ENCODE measurements at places on chromosomes 7 and 10.

- DNase-seq, result no peak
Observed at GRCh38 chr10:73744664-73744975, 448 bp downstream of the SEC24C start.

GRCh38 chr7:20562461-20562860 lies 53.0 kb upstream of the ABCB5 start:
- DNase-seq, result no peak

DNA sequence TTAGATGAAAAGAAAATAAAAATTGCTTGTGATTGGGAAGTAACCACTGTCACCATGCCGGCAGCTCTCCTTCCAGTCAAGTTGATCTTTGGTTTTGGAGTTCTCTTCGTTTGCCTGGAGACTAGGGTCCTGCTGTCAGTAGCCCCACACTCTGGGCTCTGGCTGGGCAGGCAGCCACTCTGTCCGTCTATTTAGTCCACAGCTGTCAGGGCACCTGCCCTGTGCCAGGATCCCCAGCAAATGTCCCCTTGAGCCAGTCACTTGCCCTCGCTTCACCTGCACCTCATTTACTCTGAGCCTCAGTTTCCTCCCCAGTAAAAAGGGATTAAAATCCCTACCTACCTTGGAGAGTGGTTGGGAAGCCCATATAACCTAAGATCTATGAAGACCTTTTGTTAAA lies 55.5 kb downstream of the PAX2 start:
- no peak for DNase-seq

GRCh38 chr10:102720337-102720736 lies 5.9 kb downstream of the SFXN2 start:
- DNase-seq, result no peak

DNA sequence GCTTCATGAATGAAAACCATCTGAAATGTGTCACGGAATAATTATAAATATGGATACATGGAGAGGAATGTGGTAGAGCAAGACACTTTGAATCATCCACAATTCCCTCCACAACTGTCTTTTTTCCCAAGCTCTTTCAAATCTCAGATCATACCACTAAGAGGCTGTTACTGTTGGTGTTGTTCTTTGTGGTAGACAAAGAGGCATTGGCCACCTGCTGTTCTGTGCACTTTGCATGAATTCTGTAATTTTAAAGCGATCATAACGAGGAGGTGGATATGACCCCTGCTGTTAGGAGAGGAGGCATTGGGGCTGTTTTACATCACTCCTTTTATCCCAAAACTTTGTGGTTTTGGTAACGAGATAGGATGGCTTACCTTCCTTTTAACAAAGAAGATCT lies 141.2 kb upstream of the KLF6 start:
- no peak for DNase-seq

DNA sequence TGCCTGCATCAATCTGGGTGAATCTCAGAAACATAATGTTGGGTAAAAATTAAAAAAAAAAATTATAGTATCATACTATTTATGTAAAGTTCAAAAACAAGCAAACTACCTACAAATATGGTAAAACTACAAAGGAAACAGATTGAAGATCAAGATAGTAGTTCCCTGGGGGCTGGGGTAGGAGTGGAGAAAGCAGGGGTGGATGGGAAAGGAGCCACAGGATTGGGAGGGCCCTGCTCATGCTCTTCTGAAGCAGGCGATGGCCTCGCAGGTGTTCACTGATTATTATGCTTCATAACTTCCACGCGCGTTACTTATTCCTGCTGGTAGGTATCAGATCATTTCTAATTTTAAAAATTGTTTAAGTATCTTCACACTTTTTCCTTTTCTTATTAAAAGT lies 96.0 kb upstream of the GATA3 start:
- DNase-seq, result no peak

- DNase-seq, result no peak
Observed at GRCh38 chr7:127870231-127870907, 160.9 kb downstream of the LRRC4 start.

DNA sequence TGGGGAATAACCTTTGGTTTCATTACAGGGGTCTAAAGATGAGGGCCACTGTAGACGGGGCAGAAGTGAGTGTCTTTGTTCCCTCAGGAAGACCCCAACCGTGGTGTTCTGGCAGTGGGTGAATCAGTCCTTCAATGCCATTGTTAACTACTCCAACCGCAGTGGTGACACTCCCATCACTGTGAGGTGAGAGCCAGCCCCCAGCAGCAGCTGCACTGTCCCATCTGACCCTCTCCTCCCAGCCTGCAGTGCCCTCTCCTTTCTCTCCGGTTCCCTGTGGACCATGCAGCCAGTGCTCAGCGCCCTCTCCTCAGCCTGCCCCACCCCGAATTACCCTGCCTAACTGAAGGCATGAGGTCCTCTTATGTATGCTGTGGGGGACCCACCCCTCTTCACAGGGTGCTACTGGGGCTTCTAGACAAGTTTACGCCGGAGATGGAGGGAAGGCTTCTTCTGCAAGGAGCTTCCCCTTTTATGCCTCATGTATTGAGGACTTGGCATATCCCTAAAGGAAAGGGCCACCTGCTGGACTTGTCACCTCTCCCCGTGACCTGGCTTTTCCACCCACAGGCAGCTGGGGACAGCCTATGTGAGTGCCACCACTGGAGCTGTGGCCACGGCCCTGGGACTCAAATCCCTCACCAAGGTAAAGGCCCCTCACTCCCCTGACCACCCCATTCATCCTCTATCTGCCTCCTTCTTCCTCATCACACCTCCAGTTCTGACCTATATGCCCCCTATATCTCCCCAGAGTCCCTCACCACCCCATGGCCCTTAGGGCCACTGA lies 5.1 kb downstream of the SFXN3 start:
- no peak for DNase-seq

GRCh38 chr7:82039621-82040020 lies 269.8 kb upstream of the HGF start:
- DNase-seq, result no peak

GRCh38 chr7:146208492-146208891 lies 91.9 kb downstream of the CNTNAP2 start:
- DNase-seq, result no peak

DNA sequence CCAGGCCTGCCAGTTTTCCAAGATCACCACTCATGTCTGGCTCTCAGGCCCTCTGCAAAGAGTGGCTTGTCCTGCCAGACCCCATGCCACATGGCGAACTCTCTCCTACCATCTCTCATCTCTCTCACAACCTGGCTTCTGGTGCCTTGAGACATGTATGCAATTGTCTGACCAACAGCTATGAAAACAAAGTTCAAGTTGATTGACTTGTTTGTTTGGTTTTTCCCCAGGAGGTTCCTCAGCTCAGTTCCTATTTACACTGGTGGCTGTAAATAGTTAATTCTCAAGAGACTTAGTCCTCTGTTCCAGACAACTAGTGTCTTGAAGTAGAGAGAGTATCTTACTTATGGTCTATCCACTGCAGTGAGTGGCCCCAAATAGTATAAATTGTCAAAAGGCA lies 131.8 kb downstream of the SNX10 start:
- no peak for DNase-seq

DNA sequence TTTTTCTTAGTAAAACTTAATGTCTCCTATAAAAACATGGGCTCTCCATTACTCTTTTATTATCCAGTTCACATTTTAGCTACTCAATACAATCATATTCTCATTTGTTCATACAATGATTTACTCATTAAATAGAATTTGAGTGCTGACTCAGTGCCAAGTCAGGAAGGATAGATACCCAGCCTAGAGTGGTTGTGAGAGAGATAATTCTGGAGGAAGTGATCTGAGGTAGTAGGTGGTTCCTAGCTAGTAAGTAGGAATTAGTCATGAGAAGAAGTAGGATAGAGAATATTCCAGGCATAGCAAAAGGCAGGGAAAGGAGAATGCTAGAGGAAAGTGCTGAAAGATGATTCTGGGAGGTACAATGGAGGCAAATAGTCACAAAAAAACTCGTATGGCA lies 133.5 kb upstream of the MBL2 start:
- DNase-seq, result no peak

- DNase-seq, result no peak
Observed at GRCh38 chr10:95758351-95759025, 2.5 kb downstream of the ENTPD1 start.

GRCh38 chr10:73999703-74000102 lies 1.8 kb downstream of the VCL start:
- DNase-seq, result no peak

DNA sequence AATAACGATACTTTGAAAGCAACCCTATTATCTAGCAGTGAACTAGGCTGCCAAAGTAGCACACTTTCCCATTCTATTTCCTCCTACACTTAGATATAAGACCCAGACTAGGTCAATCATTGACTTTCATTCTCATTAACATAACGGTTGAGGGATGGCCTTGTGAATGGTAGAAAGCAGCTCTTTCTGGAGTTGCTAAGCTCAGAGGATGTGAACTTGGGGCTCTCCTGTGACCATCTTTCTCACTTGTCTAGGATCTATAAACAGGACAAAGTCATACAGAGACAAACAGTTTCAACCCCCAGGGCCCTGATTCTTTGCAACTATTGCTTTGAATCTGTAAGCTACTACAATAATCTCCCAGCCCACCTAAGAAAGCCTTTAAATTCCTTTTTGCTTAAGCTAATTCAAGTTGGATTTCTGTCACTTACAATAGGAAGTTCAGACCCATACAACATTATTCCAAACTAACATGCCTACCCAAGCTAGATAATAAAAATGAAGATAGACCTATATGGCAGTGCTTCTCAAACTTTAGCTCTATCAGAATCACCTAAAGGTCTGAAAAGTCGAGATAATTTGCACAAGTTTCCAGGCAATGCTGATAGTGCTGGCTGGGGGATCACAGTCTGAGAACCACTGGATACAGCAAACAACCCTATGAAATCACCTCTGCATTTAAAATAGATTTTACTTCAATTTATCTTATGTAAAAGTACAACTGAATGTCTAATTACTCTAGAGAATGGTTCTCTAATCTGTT lies 16.7 kb downstream of the P4HA1 start:
- no peak for DNase-seq

DNA sequence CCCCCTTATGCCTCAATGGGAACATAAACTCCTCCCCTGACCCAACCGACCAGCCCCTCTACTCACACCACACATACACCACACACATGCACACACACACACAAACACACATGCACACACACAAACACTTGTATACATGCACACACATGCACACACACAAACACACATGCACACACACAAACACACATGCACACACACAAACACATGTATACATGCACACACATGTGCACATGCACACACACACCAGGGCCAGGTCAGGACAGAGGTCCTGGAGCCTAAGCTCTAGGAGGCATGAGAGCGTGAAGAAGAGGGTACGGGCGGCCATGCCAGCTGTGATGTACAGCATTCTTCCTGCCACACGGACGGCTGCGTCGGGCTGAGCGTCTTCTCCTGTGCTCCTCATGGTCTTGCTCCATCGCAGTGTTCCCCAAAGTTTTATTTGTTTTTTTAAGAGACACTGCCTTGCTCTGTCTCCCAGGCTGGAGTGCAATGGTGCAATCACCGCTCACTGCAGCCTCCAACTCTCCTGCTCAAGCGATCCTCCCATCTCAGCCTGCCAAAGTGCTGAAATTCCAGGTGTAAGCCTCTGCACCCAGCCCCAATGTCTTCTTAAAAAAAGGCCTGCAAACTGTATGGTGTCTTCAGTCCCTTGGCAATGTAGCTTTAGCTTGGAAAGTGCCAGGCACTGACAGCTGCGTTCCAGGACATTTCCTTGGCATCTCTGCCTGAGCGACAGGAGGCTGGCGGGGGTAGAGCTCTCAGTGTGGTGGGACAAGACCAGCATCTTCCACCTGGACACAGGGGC lies 38.8 kb upstream of the INPP5A start:
- DNase-seq, result peak; percentile 17

- peak; percentile 50 for DNase-seq
Observed at GRCh38 chr7:157521061-157521731, 184.4 kb downstream of the DNAJB6 start.

DNA sequence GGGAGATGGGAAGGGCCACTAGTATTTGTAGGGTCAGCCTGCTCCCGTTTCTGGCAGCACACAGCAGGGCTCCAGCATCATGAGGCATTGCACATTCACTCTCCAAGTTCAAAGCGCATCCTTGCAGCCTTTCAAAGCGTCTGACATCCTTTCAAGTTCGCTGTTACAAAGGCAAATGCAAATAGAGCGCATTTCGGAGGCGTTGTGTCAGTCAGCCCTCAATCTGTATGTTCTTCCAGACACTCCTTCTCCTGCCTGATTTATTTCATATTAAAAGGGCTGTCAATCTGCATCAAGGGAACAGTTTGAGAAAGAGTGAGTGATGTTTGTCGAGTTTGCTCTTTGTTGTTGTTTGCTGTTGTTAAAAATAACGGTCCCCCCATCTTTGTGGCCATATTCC lies 188.5 kb downstream of the SNX10 start:
- DNase-seq, result no peak

DNA sequence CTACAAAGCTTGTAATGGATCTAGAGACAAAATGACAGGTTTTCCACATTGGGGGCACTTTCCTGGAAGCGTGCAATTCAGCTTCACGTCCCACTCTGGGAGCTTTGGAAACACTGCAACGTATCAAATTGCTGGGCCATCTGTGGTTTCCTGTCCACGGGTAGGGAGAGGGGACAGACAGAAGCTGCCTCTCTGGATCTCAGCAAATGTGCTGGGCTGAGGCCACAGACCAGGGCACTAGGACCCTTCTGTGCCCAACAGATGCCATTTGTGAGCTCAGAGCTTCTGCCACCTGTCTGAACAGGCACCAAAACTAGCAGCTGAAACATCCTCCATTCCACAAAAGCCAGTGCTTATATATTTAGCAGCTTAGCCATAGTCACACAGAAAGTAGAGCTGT lies 40.9 kb upstream of the FRMD4A start:
- peak; percentile 66 for DNase-seq

GRCh38 chr10:73039635-73040034 lies 57.0 kb downstream of the P4HA1 start:
- DNase-seq, result no peak

DNA sequence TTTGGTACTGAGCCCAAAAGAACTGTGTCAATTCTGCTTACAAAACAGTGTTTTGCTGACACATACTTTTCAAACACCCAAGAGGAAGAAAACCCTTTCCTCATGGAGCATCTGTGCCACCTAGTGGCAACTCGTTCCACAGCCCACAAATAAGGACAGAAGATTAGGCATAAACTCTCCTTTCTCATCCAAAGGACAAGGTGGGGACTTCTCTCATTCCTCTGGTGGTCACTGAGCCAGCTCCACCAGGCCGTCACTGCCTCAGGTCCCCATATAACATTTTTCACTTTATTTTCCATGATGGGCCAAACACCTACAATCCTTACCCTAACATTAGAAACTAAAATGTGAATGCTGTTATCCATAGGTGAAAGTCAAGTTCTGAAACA lies 76.9 kb downstream of the RNF216 start:
- DNase-seq, result peak; percentile 82

GRCh38 chr10:113036619-113037018 lies 86.6 kb downstream of the TCF7L2 start:
- no peak for DNase-seq

- no peak for DNase-seq
Observed at GRCh38 chr7:151468217-151469018, 28.5 kb upstream of the CRYGN start.

All from left forelimb (tissue), 1 donor.